ENCODE measurements at places on chromosomes 7 and 10.

DNA sequence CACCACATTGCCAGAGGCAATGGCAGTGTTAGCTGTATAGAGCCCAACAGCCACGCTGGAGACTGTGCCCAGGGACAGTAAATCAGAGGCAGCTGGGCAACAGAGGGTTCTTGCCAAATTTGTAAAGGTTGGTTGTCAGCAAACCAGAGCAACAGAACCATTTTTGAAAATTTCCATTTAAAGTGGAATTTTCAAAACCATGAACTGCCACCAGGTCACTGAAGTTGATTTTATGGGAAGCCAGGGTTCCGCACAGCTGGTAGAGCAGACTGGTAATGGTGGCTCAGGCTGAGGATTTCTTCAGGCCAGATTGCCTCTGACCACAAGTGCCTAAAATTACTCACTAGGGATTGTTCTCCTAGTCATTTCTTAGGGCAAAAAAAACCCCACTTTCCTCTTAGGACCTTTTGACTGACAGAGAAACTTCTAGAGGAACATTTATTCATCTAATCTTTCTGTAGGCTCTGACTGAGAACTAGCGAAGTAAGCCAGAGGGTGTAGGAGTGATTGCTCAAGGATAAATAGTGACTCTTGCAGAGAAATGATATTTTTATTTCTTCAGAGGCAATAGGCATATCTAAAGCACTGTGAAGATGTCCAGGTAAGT, 342.4 kb downstream of the BBS9 start:
- no peak for DNase-seq

DNA sequence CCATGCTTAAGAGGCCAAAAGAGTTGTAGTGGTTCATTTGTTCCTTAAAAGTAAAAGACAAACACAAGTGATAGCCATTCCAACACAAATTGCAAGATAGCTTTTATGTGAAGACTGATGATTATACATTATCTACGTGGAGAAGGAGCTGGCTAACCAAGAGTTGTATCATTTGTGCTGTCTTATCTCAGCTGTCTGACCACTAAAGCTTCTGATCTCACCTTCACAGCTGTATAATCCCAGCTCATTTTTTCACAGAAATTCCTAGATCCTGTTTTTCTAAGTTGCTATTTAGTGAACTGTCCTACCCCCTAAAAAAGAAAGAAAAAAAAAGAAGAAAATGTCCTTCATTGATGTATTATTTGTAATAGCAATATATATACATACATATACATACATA, 9.8 kb downstream of the USP6NL start:
- no peak for DNase-seq

- DNase-seq = no peak
Observed at GRCh38 chr7:37421861-37422500, 26.7 kb downstream of the ELMO1 start.

DNA sequence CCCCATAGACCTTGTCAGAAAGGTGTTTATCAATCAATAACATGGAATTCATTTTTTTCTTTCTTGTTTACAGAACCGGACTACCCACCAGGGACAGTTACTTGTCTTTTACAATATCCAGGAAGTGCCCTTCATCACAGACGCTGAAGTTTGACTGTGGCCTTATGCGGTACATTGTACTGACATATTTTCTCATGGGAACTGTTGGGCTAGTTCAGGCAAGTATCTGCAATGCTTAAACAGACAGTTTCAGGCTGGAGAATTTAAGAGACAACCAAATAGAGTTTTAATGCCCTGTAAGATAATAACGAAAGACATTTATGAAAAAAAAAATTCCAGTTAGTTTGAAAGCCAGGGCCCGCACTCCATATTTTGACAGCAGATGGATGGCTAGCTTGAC, 246.4 kb downstream of the GATA3 start:
- no peak for DNase-seq

DNA sequence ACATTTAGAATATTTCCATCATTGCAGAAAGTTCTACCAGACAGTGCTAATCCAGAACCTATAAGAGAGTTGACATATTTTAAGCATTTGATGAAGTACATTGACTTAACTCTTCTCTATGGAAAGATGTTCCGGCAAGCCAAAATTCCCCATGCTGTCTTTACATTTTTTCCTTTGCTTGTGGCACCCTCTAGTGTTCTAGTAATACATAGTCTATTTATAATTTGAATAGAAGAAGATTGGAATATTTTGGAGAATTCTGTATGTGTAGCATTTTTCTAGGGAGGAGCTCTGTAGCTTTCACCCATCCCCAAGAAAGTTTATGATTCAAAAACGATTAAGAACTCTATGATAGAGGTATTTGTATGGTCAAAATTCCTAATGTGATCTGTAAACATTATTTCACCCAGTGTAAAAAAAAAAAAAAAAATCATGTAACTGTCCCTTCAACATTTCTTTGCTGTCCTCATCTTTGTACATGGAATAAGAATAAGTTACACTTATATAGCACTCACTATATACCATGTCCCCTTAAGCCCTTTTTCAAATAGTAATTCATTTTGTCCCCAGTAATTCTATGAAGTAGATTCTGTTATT, 33.2 kb downstream of the NRF1 start:
- no peak for DNase-seq

- no peak for DNase-seq
Observed at GRCh38 chr7:41992881-41993867, 243.8 kb downstream of the GLI3 start.

- no peak for DNase-seq
Observed at GRCh38 chr10:69756279-69756678, 45.4 kb upstream of the COL13A1 start.

DNA sequence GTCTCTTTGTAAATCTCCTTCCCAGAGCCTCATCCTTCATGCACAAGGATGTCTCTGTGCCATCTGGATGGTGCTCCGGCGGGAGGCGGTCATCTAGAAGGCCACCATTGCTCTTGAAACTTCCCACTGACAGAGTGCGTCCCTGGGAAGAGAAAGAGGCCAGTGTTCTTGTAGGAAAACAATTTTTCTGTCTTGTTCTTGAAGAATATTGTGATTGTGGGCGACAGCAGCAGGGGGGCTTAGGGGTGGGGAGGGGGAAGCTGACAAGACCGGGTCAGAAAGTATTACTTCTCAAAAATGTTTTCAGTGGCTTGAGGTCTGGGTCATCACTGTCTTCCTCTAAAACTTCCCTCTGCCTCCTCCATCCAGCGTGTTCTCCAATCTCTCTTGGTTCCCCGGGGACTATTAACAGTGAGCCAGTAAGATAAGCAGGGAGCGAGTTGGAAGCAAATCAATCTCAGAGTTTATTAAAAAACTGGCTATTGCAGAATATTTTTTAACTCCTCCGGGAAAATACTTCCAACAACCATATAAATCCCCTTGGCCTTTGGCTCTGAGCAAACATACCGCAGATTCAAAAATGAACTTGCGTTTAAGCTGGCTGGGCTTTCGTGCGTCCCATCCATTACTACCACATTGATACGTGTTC, 597.8 kb upstream of the MGMT start:
- DNase-seq = no peak

- DNase-seq = no peak
Observed at GRCh38 chr10:95388539-95388938, 97.7 kb upstream of the PDLIM1 start.

GRCh38 chr10:31929261-31930022, 811 bp upstream of the ARHGAP12 start:
- peak; percentile 27 for DNase-seq

DNA sequence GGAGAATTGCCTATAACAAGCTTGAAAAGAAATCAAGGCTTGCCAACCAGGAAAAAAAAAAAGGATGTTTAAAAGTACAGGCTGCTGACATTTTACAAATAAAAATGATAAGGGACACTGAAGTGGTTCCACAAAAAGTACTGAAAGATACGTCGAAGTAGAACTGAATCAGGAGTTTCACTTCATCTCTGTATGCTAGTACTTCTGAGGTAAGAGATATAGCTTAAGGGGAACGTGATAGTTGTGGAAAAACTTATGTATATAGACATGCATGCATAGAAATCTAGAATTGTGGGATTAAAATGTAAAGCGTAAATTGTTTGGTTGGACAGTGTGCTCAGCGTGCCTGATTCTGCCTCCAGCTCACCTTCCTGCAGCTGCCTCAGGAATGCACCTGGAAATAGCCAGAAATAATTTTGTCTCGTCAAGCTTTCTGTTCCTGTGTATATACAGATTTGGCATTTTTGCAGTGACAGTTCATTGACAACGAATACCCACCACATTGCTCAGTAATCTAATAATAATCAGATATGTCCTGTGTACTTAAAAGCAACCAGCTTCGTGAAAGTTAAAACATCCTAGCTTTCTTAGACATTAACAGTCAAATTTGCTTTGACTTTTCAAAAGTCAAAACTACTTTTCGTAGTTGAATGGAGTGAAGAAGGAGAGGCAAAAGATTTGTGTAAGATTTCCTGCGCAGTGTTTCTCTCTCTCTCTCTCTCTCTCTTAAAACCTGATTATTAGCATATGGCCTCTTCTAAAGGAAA, 1.4 kb downstream of the SOSTDC1 start:
- no peak for DNase-seq

- no peak for DNase-seq
Observed at GRCh38 chr10:67242528-67242927, 316.7 kb downstream of the LRRTM3 start.

- DNase-seq = no peak
Observed at GRCh38 chr7:34016876-34017275, 111.5 kb downstream of the BMPER start.

DNA sequence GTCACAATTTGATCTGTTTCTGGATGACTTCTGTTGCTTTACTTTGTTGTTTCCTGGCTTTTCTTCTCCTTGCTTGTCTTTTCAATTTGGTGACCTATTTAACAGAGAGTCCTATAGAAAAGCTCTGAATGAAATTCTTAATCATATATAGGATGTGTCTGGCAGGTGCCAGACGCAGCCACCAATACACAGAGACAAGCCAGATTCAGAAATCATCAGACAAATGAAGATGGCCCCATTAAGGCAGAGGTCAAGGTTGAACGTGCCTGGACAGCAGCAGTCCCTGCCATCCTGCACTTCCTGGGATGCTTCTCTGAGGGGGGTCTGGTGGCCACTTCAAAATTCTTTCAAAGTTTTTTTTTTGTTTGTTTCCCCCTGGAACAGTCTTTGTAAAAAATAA, 846.7 kb upstream of the COBL start:
- DNase-seq = no peak

DNA sequence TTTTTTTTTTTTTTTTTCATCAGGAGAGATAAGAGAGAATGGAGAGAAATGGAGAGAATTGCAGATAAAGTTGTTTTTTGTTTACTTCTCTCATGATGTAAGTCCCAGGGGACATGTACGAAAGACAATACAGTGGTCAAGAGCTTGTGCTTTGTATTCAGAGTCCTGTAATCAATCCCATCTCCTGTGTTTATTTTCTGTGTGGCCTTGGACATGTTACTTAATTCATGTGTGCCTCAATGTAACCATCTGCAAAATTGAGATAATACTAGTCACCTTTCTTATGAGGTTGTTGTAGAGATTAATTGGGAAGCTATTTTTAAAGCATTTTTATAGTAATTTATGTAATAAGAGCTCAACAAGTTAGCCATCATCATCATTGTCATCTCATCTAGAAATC, 117.5 kb downstream of the CDK14 start:
- no peak for DNase-seq

DNA sequence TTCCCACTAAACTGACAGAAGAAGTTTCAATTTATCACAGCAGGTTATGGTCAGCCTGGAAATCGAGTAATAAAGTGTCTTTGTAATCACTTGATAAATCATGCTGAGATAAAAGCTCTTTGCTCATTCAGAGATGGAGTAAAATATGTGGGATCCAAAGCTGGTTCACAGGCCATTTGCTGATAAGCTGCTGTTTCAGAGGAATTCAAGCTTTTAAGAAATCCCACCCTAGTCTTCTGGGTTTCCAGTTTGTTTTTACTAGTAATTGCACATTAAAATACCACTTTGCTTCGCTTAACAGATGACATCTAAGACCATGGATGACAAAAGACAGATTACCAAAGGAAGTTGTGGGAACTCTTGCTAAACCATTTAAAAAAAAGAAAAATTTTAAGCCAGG, 37.4 kb upstream of the CDK6 start:
- DNase-seq = no peak

- no peak for DNase-seq
Observed at GRCh38 chr10:125037145-125037877, 95.4 kb downstream of the ZRANB1 start.

- DNase-seq = no peak
Observed at GRCh38 chr7:158280448-158281144, 307.0 kb downstream of the PTPRN2 start.

GRCh38 chr10:79593377-79593776, 17.4 kb upstream of the SFTPA1 start:
- no peak for DNase-seq

- no peak for DNase-seq
Observed at GRCh38 chr10:43942096-43942850, 293.6 kb upstream of the ZNF32 start.

DNA sequence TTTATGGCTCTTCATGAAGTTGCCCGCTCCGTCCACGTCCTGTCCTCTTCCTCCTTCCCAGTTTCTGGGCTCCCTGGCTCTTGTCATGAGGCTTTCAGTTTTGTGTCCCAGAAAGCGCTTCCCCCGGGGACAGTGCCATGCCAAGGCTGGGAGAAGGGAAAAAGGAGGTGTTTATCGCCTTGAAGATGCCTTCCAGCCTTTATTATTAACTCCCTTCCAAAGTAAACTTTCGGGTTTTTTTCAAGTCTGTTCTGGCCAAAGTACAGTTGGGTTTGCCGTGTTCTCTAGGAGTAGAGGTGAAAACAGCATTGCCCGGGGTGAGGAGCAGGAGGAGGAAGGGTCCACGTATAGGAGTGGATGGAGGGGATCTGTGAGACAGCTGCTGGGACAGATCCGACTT, 117.2 kb downstream of the CUX1 start:
- no peak for DNase-seq

DNA sequence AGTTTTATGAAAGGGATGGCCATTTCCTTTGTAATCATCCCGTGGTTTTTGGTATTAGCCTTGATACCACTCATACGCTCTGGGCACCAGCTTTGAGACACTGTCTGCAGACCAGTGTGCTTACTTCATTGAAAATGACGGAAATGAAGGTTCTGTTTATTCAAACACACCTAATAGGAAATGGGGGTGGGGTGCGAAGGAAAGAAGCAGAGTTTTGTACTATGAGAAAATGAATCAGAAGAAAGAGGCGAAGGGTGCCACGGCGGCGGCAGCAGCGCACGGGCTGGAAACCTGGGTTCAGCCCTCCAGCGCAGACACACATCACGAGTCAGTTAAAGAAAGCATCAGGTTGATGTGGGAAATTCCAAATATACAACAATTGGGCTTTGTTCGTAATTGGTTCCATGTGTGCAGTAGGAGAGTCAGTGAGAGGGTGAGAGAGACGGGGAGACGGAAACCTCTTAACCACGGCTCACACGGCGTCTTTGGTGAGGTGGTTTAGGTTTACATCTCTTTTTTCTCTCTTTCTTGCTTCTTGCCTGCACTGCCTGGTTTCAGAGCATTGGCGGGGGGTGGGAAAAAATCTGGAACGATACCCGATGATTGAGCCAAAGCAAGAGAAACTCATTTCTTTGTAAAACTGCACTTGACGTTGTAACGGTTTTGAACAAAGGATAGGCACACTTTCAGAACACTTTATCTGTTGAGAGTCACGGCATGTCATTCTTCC, 321.2 kb downstream of the FRMD4A start:
- peak; percentile 55 for DNase-seq

Data from activated naive CD4-positive, alpha-beta T cell treated with anti-CD3 and anti-CD28 coated beads, Interleukin-2, amount 50 U/mL, for 72 hours (primary cell).